ENCODE measurements at places on chromosomes 5 and 9.
A peak's percentile ranks its signal among the peaks of the same experiment; 100 is the strongest.

GRCh38 chr5:66864240-66864884 lies 268.2 kb downstream of the MAST4 start:
- peaks cover 5% of the 10 kb centered on the region for H3K4me1 ChIP-seq
- no peaks in the 10 kb centered on the region for H3K36me3 ChIP-seq
- no peaks in the 10 kb centered on the region for H3K27me3 ChIP-seq
- H3K4me3 ChIP-seq = no peak overlapping the region
- H3K27ac ChIP-seq = no peak overlapping the region

GRCh38 chr9:33517373-33517772 lies 6.7 kb upstream of the ANKRD18B start:
- H3K27ac ChIP-seq = no peak overlapping the region
- peak; percentile 27 for DNase-seq

DNA sequence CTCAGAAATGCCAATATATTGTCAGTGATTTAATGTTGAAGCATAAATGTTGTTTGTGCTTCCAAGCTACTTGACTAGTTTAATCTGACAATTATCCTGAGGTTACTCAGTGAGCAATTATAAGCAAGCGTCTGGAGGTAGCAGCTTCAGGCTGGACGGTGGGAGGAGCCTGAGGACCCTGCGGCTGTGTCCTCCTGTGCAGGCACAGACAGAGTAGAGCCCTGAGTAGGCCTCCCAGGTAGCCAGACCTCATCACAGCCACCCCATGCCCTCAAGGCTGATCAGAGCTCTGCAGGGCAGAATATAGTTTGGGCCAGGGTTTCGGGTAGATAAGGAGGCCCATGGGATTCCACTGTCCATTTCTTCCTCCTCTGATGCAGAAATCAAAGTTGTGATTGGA lies 153.6 kb downstream of the DRD1 start:
- no peaks in the 10 kb centered on the region for H3K4me1 ChIP-seq
- no peak for DNase-seq
- H3K36me3 ChIP-seq = no peaks in the 10 kb centered on the region
- H3K4me3 ChIP-seq = no peak overlapping the region
- H3K27me3 ChIP-seq = no peaks in the 10 kb centered on the region

- no peak for DNase-seq
- H3K4me3 ChIP-seq = no peak overlapping the region
- H3K36me3 ChIP-seq = no peaks in the 10 kb centered on the region
- H3K4me1 ChIP-seq = no peaks in the 10 kb centered on the region
Observed at GRCh38 chr5:60743511-60744314, 43.7 kb upstream of the DEPDC1B start.

DNA sequence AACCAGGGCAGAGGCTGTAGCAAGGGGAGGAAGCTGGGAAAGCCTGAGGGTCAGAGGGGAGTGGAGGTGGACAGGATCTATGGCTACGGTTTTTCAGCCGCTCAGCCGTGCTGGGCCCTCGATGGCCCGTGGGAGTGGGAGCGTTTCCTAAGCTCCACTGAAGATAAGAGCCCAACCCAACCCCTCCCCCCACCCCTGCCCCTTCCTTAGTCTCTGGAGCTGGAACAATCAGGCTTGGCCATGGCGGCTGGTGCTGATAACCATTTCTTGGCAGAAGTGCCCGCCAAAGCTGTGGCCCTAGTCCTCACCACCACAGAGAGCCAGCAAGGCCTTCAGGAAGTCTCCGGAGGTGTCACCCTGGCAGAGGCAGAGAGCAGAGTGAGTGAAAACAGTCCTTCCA lies 20.3 kb upstream of the TNIP1 start:
- H3K36me3 ChIP-seq = peaks cover 64% of the 10 kb centered on the region
- DNase-seq = no peak
- no peak overlapping the region for H3K27ac ChIP-seq
- no peaks in the 10 kb centered on the region for H3K27me3 ChIP-seq
- no peak overlapping the region for H3K4me3 ChIP-seq

- no peaks in the 10 kb centered on the region for H3K36me3 ChIP-seq
- no peak overlapping the region for H3K27ac ChIP-seq
- no peak for DNase-seq
- no peak overlapping the region for H3K4me3 ChIP-seq
Observed at GRCh38 chr5:7540736-7541485, 145.0 kb downstream of the ADCY2 start.

DNA sequence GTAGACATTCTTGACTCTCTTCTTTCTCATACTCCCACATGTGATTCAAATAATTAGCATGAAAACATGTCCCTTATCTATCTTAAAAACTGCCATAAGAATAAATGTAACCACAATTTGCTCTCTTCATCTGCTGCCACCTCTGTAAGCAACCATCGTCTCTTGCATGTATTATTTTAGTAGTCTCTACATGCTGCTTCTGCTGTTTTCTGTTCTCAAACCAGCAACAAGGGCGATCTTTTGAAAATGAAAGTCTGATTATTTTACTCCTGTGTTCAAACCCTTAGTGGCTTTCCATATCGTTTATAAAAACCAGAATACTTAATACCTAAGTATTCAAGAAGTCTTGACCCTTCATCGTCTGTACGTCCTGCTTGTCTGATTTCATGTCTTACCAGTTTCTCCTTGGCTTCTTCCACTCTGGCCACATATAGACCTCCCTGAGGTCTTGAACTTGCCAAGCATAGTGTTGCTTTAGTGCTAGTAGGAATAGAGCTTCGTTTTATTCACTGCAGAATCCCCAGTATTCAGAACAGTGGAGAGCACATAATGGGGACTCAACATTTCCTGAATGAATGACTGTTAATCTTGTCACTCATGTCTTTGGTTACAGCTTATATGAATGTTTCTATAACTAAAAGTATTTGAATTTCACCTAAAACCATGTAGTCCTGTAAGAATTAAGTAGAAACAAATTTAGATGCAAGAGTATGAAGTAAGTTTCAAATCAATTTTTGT lies 10.6 kb downstream of the CDC42SE2 start:
- H3K27ac ChIP-seq = no peak overlapping the region
- no peaks in the 10 kb centered on the region for H3K36me3 ChIP-seq
- no peaks in the 10 kb centered on the region for H3K27me3 ChIP-seq
- H3K4me3 ChIP-seq = no peak overlapping the region
- H3K4me1 ChIP-seq = peaks cover 4% of the 10 kb centered on the region

GRCh38 chr5:110916381-110917049 lies 155.0 kb upstream of the TSLP start:
- no peak overlapping the region for H3K4me3 ChIP-seq
- H3K27me3 ChIP-seq = no peaks in the 10 kb centered on the region
- no peak overlapping the region for H3K27ac ChIP-seq
- H3K4me1 ChIP-seq = no peaks in the 10 kb centered on the region

DNA sequence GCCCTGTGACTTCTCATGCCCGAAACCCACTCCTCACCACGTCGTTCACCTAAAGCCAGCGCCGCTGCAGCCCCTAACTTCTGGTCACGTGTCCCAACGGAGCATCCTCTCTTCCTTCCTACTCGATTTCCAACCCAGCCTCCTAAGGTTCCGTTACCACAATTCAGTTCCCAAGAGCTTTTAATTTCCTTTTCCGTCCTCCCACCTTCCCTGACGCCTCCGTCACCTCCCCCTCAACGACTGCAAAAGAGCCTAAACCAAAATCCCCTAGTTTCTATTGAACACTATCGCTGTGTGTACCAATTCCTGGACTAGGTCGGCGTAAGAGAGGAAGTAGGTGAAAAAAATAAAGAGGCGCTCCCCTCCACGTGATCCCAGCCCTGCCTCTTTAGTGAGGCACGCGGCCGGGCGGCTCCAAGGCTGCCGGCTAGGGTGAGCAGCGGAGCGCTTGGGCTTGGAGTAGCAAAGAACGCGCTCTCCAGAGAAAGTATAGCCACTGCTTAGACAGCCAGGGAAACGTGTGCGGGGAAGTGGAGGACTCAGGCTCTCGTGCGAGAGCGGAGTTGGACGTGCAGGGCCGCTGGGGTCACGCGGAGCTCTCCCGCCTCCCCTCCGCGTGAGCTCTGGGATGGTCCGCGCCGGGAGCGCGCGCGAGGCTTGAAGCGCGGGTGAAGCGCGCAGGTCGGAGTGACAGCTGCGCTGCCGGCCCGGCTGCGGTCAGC lies at the start of the genes CENPP and NOL8:
Gene CENPP, plus strand, starts transcription at position 685 of the 722 bp plus-strand sequence.
Gene NOL8, minus strand, starts transcription at position 82 of the 722 bp plus-strand sequence. CDS start 1,189 bp downstream, outside the sequence.
- peak; percentile 97 for DNase-seq
- no peaks in the 10 kb centered on the region for H3K27me3 ChIP-seq
- peaks cover 5% of the 10 kb centered on the region for H3K4me1 ChIP-seq
- peak within 1 kb of the TSS; percentile 96 for H3K27ac ChIP-seq
- peak within 1 kb of the TSS; percentile 56 for H3K4me3 ChIP-seq

DNA sequence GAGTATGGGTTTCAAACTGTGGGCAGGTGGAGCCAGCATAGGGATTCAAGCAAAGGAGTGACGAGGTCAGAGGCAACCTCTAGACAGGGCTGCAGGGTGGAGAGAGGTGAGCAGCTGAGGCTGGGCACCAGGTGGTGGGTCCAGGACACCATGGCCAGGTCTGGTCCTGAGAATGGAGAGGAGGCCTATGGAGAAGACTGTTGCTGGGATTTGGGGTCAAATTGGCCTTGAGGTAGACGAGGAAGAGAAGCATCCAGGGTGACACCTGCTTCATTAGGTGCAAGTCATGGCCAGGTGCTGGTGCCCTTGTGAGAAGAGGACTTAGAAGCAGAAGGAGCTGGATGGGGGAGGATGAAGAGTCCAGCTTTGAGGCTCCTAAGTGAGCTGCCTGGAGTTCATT lies 99.6 kb downstream of the NSG2 start:
- no peaks in the 10 kb centered on the region for H3K36me3 ChIP-seq
- DNase-seq = no peak
- H3K27me3 ChIP-seq = peaks cover 2% of the 10 kb centered on the region
- no peaks in the 10 kb centered on the region for H3K4me1 ChIP-seq
- H3K27ac ChIP-seq = no peak overlapping the region
- no peak overlapping the region for H3K4me3 ChIP-seq

GRCh38 chr5:168408561-168409305 lies 77.5 kb upstream of the RARS1 start:
- no peaks in the 10 kb centered on the region for H3K27me3 ChIP-seq
- H3K4me3 ChIP-seq = no peak overlapping the region
- H3K36me3 ChIP-seq = no peaks in the 10 kb centered on the region
- DNase-seq = peak; percentile 97

GRCh38 chr5:112646139-112646936 lies 91.3 kb upstream of the APC start:
- no peaks in the 10 kb centered on the region for H3K36me3 ChIP-seq
- no peaks in the 10 kb centered on the region for H3K27me3 ChIP-seq
- no peak overlapping the region for H3K27ac ChIP-seq
- no peak overlapping the region for H3K4me3 ChIP-seq

- no peak overlapping the region for H3K4me3 ChIP-seq
- H3K4me1 ChIP-seq = no peaks in the 10 kb centered on the region
- no peaks in the 10 kb centered on the region for H3K27me3 ChIP-seq
- no peak overlapping the region for H3K27ac ChIP-seq
Observed at GRCh38 chr9:117815315-117815714, 111.1 kb downstream of the TLR4 start.

GRCh38 chr5:149597618-149598017 lies 16.3 kb downstream of the ARHGEF37 start:
- H3K36me3 ChIP-seq = no peaks in the 10 kb centered on the region
- no peak for DNase-seq
- H3K4me3 ChIP-seq = no peak overlapping the region
- H3K27ac ChIP-seq = no peak overlapping the region

DNA sequence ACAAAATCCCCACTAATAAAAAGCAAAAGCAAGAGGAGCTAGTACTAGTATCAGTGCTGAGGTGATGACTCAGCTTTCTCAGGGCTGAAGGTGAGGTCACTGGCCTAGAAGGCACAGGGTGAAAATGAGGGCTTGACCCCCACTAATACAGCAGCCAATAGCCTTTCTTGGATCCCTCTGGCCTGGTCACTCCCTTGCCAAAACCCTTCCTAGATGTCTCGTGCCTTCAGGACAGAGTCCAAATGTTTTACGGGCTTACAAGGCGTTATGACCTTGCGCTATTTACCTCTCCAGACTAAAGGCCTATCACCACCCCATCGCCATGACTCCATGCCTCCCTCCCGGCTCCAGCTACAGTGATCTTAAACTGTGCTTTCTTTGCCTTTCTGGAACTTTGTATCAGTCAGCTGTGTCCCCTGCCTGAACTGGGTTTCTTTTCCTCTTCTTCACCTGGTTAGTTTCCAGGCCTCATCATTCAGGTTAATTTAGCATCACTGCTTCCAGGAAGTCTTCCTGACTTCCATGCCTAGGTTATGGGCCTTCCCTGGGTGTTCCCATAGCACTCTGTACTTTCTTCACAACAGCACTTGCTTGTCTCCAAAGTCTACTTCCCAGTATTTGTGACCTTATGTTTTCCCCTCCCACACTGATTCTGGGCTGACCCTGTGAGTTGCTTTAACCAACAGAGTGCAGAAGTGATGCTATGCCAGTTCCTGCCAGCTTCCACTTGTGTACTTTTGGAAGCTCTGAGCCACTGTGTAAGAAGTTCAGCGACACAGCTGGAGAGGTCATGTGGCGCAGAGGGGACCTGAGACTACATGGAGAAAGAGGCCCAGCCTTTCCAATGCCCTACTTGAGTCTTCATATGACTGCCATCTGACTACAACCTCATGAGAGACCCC lies 4.2 kb upstream of the DELE1 start:
- no peaks in the 10 kb centered on the region for H3K27me3 ChIP-seq
- no peaks in the 10 kb centered on the region for H3K36me3 ChIP-seq
- DNase-seq = no peak
- no peak overlapping the region for H3K27ac ChIP-seq

DNA sequence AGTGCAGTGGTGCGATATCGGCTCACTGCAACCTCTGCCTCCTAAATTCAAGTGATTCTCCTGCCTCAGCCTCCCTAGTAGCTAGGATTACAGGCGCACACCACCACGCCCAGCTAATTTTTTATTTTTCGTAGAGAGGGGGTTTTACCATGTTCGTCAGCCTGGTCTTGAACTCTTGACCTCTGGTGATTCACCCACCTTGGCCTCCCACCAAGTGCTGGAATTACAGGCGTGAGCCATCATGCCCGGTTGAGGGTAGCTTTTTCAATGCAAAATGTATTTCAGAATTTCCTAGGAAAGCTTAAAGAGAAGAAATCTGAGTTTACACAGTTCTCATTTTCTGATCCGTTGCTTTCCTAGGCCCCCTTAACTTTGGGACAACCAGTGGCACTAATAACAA lies 15.7 kb downstream of the BDP1 start:
- H3K27me3 ChIP-seq = no peaks in the 10 kb centered on the region
- H3K4me3 ChIP-seq = no peak overlapping the region
- H3K36me3 ChIP-seq = peaks cover 32% of the 10 kb centered on the region
- no peak for DNase-seq
- H3K4me1 ChIP-seq = no peaks in the 10 kb centered on the region
- no peak overlapping the region for H3K27ac ChIP-seq

GRCh38 chr9:2012347-2012746 lies 2.8 kb upstream of the SMARCA2 start:
- no peak overlapping the region for H3K4me3 ChIP-seq
- H3K4me1 ChIP-seq = peaks cover 4% of the 10 kb centered on the region
- H3K27me3 ChIP-seq = peaks cover 2% of the 10 kb centered on the region
- no peak for DNase-seq

DNA sequence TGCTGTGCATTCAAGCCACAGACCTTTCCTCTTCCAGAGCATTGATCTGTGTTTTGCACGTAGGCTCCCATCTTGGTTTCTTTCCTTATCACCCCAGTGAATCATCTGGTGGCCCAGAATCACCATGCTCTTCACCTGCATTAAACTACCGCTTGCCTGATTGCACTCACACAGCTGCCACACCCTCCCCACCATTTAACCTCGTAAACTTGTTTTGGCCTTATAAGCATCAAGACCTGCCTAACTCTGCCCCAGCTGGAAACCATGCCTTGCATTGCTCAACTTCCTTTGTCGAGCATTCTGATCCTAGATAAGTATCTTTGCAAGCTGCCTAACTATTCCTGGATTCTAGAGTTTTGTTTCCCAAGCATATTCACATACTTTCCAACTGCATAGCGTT lies 369.6 kb upstream of the SEMA6A start:
- no peak overlapping the region for H3K4me3 ChIP-seq
- H3K27me3 ChIP-seq = no peaks in the 10 kb centered on the region
- no peaks in the 10 kb centered on the region for H3K36me3 ChIP-seq
- no peak overlapping the region for H3K27ac ChIP-seq
- peaks cover 6% of the 10 kb centered on the region for H3K4me1 ChIP-seq
- no peak for DNase-seq

All from muscle of leg (tissue), 16 donors.